ENCODE measurements at places on chromosomes 11 and 22. TPM values are rescaled to one million over a fixed set of nuclear protein-coding genes. Genes with fewer than 3 reads are reported as not detected.

Gene TIMP3
- 394 TPM for total RNA-seq

Gene VWA5A
- 7.6 TPM for total RNA-seq

Gene PGA5
- 2.0 TPM for total RNA-seq

Gene CRYBB2
- not detected for total RNA-seq

Gene BCO2
- not detected for total RNA-seq

GRCh38 chr11:130314750-130315285, at the start of gene ZBTB44:
ZBTB44 (minus strand) TSS chr11:130314917; CDS start chr11:130261873, 53,044 bp downstream.
- peak; percentile 75 for DNase-seq

GRCh38 chr11:1496091-1496760, 9.6 kb upstream of the MOB2 start:
- DNase-seq: no peak

DNA sequence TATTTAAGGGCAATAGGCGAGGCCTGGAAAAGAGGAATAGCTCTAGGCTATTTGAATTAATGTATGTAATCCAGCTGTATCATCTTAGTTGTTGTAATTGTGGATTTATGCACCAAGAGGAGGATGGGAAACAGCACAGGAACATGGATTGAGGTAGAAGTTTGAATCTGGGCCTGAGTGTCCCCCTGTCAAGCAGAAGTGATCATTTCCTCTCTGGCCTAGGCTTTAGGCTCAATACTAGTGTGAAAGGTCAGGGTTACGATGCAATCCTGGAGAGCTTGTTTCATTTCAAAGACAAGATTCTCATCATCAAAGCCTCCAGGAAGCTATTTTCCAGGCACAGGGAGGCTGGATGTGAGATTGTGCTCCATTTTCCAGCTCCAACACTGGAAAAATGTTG, 77.9 kb upstream of the HSD17B12 start:
- DNase-seq: no peak

- DNase-seq: no peak
Observed at GRCh38 chr22:30332551-30332950, 5.8 kb upstream of the TBC1D10A start.

DNA sequence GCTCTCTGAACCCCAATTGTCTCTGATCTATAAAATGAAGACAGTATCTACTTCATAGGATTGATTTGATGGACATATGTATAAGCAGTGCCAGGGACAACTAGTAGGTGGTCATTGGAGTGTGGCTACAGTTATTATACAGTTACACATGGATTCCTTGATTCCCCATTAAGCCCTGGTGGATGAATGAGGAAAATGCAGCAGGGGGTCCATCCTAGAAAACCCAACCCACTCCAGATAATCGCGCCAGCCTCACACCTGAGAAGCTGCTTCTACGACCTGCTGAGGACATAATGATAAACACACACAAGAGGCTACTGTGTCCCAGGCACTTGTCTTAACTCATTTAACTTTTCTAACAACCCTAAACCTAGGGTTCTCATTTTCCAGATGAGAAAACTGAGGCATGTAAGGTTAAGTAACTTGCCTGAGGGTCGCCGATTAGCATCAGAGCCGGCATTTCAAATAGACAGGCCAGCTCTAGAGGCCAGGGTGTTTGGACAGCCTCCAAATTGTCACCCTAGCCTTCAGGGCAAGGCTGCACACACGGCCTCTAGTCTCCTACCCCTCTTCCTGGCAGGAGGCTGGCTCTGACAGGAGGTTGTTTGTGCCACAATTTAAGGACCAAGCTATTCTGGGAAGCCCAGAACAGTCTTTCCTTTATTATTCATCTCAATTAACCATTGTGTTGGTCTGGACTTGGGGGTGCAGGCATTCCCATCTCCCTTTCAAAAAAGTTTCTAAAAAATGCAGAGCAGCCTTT, 3.8 kb upstream of the C11orf91 start:
- DNase-seq: no peak

- no peak for DNase-seq
Observed at GRCh38 chr22:31995807-31996206, 47.3 kb upstream of the SLC5A1 start.

DNA sequence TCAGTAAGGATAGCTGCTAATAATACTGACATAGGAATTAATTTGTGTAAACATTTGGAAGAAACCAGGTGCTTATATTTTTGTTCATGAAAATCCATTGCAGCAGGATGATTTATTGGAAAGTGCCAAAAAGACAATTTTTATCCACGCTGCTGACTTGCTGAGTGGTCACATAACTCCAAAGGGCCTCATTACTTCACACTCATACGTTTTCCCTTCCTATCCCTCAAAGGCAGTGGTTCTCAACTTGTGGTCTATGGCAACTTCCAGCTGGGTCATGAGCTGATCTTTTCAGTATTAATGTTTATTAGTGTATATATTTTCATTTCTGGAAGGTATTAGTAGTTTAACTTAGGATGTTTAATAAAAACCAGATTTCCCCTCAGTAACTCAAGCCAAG, 178.1 kb downstream of the UVRAG start:
- no peak for DNase-seq

- DNase-seq: no peak
Observed at GRCh38 chr11:128943428-128943976, 831 bp upstream of the TP53AIP1 start.
